ENCODE measurements at places on chromosomes 13 and 19. TPM values are rescaled to one million over a fixed set of nuclear protein-coding genes. Genes with fewer than 3 reads are reported as not detected.

SHC2 gene
- total RNA-seq = 0.07 TPM

PLK5 gene
- total RNA-seq = not detected

- DNase-seq = no peak
Observed at GRCh38 chr19:13159713-13160112, 9.5 kb downstream of the IER2 start.

NPAS1 gene
- total RNA-seq = 0.63 TPM

DNA sequence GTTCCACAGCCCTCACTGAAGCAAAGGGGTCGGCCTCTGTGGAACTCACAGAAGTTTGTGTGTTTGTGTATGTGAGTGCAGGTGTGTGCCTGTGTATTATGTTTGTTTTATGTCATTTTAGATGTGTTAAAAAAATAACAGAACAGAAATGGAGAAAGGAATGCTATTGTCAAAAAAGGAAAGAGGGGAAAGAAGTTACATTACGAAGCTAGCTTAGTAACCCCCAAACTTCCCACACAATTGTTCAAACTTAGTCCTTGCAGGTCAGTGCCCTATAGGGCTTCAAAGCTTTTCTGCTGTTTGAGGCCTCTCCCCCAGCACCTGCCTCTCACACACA is 1505.6 kb upstream of the SLC10A2 start:
- no peak for DNase-seq

CPB2 gene
- total RNA-seq = not detected
